ENCODE measurements at places on chromosomes 3 and 15.
A peak's percentile ranks its signal among the peaks of the same experiment; 100 is the strongest.

- no peak for DNase-seq
Observed at GRCh38 chr3:52073490-52073889, 17.1 kb upstream of the DUSP7 start.

DNA sequence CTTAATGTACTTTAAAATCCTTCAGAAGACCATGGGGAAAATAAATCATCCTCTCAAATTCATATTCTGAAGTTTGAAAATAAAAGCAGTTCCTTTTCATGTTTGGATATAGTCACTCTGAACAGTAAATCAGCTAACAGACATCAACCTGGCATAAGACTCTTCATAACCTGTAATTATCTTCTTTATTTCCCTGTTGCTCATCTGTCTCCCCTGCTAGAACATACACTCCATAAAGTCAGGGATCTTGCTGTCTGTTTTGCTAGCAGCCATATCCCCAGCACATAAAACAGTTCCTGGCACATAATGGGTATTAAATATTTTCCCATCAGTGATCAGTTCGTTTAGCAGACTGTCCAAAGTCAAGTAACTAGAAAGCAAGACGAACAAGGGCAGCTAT lies 11.2 kb downstream of the VGLL4 start:
- no peak for DNase-seq

DNA sequence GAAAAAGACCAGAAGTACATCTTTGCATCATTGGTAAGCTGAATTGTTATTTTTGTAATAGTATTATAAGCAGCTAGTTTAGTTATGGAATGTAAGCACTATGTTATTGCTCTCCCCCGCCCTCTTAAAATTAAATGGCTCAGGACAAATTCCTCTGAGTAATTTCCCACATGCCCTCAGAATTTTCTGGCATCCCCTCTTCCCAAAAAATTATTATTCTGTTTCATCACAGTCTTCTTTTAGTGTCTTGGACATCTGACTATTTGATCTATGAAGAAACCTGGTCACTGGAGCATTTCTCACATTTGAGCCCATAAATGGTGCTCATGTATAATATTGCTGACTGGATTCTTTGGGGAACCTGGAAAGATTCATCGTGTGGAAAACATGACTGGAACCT lies 68.3 kb downstream of the KLHL25 start:
- DNase-seq, result no peak

DNA sequence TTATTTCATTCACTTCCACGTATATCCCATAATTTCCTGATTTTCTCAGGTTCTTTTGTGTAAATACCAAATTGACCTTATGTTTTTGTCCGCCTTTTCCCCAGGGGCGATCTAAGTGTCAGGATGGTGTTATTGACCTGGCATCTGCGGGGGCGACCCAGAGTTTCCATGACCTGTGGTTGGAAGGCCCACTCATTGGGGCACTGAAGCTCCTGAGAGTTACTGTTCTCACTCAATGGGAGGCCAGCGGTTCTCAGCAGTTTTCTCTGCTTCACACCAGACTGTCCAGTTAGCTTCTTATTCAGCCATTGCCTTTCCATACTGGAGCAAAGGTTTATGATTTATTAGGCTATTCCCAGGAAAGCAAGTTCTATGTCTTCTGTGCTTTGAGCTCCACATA lies 53.3 kb downstream of the B3GALNT1 start:
- no peak for DNase-seq

DNA sequence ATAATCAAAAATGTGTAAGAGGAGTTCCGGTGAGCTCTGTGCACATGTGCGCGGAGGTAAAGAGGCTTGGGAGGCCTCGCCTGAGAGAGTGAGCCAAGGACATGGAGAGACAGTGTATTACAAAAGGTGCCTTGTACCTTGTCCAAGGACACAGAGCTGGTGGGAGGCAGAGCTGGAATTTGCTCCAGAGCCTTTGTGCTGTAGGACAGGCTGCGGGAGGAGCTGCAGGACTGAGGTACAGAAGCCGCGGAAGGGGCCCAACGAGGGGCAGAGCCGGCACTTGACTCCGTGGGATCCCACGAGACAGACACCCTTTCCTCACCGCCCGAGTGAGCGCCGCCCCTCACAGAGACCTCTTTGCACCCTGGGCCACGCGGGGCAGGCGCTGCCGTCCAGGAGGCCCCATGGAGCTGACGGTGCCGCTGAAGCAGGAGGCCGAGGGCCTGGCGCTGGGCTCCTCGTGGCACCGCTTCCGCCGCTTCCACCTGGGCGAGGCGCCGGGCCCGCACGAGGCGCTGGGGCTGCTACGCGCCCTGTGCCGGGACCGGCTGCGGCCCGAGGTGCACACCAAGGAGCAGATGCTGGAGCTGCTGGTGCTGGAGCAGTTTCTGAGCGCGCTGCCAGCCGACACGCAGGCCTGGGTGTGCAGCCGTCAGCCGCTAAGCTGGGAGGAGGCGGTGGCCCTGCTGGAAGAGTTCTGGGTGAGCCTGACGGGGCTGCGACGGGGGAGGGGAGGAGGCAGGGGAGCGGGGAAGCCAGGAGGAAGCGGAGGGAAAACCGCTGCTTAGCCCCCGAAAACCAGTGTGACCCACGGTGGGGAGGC lies 68.7 kb downstream of the SLTM start:
- no peak for DNase-seq

- DNase-seq, result no peak
Observed at GRCh38 chr15:63480441-63480821, 24.0 kb upstream of the USP3 start.

- no peak for DNase-seq
Observed at GRCh38 chr15:77853008-77853328, 220.3 kb upstream of the LINGO1 start.

DNA sequence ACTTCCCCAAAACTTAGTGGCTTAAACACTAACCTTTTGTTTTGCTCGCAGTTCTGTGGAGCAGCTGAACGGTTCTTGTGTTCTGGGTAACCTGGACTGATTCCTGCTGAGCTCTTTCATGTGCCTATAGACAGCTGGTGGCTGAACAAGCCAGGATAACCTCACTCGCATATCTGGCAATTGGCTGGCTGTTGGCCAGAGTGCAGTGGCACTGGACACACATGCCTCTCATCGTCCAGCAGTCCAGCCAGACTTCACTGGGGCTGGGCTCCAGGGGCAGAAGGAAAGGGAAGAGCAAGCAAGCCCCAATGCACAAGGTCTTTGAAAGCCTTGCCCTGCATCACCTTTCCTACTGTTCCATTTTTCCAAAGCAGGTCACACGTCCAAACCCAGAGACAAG lies 53.6 kb upstream of the GATA2 start:
- no peak for DNase-seq

DNA sequence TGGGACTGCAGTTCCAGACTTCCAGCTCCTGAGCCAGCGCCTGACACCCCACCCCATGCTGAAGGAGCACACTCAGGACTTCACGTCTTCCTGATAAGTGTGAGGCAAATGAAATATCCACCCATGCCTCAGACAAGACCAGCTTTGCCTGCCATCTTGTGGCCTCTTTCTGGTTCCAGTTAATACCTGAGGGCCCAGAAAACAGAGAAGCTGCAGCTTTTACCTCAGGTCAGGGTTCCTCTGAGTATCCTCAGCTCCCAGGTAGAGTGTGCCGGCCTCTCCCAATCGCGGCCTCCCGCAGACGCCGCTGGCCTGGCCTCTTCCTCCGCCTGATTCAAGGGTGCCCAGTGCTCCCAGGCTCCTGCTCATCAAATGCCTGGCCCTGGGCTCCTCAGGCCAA lies 5.1 kb upstream of the KLHL6 start:
- DNase-seq, result no peak

- DNase-seq, result no peak
Observed at GRCh38 chr3:50666837-50667236, 7.9 kb upstream of the DOCK3 start.

DNA sequence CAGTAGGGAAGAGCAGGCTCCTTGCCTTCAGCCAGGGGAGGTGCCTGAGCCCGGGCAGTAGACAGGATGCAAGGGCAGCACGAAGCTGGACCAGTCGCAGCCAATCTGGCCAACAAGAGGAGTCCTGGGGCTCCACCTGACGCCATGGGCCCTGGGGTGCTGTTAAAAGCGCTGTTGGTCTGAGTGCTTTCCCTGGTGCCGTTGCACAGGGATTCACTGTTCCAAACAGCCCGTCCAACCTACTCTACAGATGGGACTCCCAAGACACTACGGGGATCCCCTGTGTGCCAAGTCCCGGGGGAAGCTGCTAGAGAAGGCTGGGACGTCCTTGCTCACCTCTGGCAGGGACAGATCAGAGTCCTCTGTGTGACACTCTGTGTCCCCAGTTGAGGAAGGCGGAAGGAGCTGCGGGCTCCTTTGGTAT lies 632 bp downstream of the CTSH start:
- no peak for DNase-seq

GRCh38 chr3:4693620-4694019 lies 200.5 kb downstream of the ITPR1 start:
- no peak for DNase-seq

GRCh38 chr15:47796830-47797229 lies 79.5 kb downstream of the SEMA6D start:
- no peak for DNase-seq

DNA sequence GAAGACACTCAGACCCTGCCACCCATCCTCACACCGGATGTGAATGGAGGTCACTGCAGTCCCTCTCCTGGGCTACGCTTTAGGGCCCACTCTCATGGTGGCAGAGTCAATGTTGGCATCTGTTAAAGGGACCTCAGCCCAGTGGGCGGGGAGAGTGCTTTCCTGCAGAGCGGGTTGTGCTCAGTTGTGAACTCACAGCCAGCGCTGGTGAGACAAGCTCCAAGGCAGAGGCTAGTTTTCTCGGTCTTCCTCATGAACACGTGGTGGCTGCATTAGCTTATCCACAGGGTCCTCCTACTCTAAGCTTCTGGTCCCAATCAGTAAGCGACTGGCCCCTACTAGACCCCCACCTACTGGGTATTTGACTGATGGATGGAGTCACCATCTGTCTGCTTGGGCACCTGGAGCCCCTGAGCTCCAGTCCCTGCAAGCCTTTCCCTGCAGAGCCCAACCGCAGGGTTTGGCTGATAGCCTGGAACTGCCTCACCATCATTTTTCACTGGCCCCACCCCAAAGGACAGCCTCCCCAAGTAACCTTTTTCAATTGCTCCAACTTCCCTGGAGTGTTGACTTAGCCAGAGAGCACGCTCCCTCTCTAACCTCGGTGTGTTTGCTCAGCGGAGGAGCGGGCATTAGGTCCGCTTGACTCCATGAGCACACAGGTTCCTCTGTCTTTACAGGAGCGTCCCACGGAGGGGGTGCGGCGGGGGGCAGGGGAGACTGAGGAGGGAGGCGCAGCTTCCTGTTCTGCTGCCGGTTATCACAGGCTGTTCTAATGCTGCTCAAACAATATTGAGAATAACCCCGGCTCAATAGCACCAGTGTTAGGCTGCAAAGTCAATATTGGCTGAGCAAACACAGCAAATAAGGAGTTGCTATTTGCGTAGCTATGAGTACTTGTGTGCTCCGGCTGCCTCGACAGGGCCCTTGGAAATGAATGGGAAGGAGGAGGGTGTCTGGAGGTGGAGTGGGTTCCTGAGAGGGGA lies 141.7 kb downstream of the RPLP1 start:
- DNase-seq, result no peak

DNA sequence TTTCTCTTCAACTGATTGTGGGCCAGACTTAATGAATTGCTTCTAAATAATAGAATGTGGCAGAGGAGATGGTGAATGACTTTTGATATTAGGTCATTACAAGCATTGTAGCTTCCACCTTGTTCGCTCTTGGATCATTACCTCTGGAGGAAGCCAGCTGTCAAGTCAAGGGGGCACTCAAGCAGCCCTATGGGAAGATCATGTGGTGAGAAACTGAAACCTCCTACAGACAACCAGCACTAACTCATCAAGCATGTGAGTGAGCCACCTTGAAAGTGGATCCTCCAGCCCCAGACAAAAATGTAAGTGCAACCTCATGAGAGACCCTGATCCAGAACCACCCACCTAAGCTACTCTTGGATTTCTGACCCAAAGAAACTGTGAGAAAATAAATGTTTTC lies 109.8 kb upstream of the TBC1D5 start:
- DNase-seq, result no peak

- DNase-seq, result no peak
Observed at GRCh38 chr15:101124731-101125451, 127.0 kb downstream of the CHSY1 start.

- DNase-seq, result no peak
Observed at GRCh38 chr3:125146626-125147490, 65.7 kb downstream of the SLC12A8 start.

GRCh38 chr3:71703797-71704196 lies 21.4 kb downstream of the EIF4E3 start:
- DNase-seq, result no peak

- DNase-seq, result no peak
Observed at GRCh38 chr3:12817343-12817710, 20.8 kb downstream of the CAND2 start.

DNA sequence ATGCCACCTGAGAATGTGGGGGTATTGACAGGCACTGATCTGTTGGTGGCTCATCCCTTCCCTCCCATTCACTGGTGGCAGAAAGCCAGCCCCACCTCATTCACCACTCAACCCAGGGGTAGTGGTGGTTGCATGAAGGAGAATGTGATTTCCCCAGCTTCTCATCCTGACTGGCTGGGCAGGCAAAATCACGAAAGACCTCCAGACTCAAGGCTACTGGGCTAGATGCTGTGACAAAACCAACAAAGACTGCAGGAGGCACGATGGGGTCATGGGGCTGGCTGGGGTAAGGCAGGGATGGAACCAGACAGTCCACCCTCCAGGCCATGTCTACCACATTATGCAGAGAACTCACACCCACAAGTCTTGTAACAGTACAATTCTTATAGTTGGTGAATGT lies 33.9 kb downstream of the FSTL1 start:
- no peak for DNase-seq

DNA sequence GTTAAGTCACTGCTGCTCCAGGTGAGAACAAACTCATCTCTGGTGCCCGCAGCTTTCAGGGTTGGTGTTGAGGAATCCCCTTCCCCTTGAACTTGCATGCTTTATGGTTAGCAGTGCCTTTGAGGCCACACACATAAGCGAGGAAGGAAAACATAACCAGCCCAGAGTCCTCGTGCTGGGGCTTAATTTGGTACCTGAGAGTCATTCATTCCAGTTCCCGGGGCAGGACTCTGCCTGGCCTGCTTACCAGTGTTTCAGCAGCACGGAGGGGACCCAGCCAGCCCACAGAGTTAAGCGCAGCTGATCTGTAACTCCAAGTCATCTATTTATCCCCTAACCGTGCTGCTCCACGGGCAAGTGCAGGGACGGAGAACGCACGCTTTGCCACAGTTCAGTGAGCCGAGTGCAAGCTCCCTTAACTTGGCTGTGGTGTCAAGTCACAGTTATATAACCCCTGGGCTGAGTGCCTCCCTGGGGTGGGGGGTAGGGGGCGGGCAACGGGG lies 302.3 kb upstream of the ICE2 start:
- DNase-seq, result peak; percentile 42

DNA sequence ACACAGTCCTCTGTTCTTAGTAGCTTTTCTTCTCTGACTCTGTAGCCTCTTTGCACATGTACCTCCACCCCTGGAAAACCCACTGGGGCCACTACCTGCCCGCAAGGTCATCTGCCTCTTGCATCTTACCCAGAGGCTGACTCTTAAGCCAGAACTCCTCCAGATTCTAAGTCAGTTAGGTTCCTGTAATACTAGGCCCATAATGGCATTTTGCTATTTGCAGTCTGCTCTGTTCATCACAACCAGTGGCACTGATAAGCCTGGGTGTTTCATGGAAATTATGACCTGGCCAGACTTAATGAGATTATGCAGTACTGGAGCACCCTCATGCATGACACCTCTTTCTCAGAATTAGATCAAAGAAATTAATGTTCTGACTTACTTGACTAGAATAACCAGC lies 31.7 kb upstream of the ATG7 start:
- no peak for DNase-seq

GRCh38 chr15:76963596-76963995 lies 31.3 kb upstream of the PSTPIP1 start:
- no peak for DNase-seq

Measured in C1 segment of cervical spinal cord (tissue), 14 donors.